Stimulated activated CD4-positive, alpha-beta T cell treated with anti-CD3 and anti-CD28 coated beads, Interleukin-1b, Interleukin-23, amount 100 ng/mL, for 48 hours (primary cell): ENCODE measurements at places on chromosomes 2 and 18.

GRCh38 chr2:23595601-23596251 lies 210.7 kb downstream of the KLHL29 start:
- DNase-seq = no peak

- DNase-seq = no peak
These were observed 871.8 kb downstream of the SLC4A3 start for GRCh38 chr2:220499225-220499624.

- peak; percentile 65 for DNase-seq
These were observed 66.9 kb upstream of the ZNG1B start for GRCh38 chr2:113370478-113371091.

DNA sequence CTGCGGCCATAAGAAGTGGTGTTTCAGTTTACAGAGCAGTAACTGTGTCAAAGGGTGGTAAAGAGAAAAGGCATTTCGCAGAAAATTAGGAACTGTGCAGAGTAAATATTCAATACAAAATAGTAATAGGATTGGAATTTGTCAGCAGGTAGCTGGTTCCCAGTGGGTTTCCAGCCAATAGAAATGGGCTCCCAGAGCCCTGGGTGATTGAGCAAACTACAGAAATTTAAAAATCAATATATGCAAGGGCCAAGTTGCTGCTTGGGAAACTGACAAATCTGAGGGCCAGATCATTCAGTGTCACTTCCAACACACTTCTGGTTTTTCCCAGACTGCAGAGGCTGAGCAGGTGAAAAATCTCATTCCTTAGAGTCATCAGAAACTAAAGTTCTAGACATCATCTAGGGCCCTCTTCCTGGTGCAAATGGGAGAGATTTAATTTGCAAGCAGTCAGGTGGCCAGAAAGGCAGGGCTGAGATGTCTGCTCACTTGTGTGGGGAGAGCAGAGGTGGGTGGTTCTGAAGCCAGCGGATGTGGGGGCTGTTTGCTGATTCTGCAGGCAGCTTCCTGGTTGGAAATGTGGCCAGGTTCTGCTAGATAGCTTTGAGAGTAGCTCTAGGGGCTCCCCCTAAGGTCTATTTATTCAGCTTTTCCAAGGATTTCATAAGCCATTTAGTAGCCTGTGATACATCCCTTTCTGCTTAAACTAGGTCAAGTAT lies 182.4 kb downstream of the NCK2 start:
- DNase-seq = peak; percentile 49

- no peak for DNase-seq
These were observed 479.1 kb downstream of the MBD2 start for GRCh38 chr18:53745224-53745967.

- DNase-seq = no peak
These were observed 9.7 kb upstream of the NT5DC4 start for GRCh38 chr2:112710956-112711750.

DNA sequence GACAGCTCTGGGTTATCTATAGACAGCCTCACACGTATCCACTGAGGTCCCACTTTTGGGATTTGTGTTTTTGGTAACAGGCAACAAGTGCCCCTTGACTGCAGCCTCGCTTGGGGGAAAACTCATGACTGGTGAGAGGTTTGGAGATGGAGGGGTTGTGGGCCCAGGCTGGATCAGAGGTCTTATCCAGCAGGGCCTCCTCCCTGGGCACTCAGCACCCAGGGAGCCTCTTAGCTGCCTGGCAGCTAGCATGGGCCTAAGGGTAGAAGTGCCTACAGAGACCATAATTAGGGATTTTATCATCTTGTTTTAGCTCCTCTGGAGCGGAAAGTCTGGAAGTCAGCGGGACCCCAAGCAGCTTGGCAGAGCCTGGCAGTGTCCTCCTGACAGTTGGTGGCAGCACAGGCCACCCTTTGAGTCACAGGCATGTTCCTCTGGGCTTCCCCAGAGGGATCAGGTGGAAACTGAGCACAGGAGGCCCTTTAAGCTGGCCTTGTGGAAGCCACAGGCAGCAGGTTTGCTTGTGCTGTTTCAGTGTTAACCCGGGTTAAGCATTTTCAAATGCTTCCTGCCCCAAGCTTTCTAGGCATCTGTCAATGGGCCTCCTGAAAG lies 143.1 kb downstream of the KCTD1 start:
- DNase-seq = no peak

- peak; percentile 13 for DNase-seq
These were observed 47.5 kb upstream of the SP3 start for GRCh38 chr2:174012347-174013314.

DNA sequence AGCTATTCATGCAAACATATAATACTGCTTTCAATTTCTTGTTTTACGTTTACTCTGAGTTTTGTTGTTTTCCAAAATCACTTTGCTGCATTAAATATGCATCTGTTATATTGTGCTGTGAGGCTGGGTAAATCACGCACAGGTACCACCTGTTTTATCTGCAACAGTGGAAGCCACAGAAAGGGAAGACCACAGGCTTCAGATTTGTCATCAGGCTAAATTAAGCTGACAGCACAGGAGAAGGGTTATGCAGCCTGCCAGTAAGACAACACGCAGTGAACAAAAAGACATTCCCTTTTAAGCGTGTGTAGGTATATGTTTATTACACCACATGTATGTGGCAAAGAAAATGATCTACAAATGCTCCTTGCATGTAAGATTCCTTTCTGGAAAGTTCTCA lies 38.2 kb downstream of the ZNF516 start:
- no peak for DNase-seq

- no peak for DNase-seq
These were observed 78.5 kb upstream of the L3MBTL4 start for GRCh38 chr18:6493194-6493593.

GRCh38 chr2:126650994-126651393 lies 5.0 kb upstream of the GYPC start:
- DNase-seq = no peak

DNA sequence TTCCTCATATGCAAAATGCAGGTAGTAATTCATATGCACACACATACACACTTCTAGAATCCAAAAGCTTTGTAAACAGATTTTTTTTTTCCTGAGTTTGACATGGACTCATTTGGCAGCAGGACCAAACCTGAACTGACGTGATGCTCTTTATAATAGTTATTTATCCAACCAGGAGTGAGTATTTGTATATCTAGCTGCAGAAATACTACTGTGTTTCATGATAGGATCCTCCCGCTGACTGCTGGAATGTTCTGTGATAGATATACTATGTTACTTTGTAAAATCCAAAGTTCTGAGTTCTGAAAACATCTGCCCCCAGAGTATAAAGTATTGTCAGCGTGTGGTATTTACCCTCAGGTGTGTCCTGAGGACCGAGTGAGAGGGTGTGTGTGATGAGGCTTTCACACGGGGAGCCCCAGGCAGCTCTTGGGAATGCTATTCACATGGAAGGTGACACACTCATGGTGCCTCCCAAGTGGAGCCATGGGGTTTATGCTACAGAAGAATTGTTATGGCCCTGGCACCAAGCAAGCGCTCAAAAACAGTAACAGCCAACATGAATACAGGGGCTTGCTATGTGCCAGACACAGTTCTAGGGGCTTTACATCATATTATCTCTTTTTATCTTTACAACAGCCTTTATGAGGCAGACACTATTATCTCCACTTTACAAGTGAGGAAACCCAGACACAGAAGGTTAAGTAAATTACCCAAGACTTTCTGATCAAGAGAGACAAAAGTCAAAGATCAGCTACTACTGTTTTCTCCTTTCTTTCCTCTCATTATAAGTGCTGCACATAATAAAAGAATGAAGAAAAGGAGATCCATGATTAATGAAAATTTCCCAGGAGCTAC lies 16.7 kb upstream of the TXNDC2 start:
- no peak for DNase-seq

- DNase-seq = no peak
These were observed 204.0 kb upstream of the ID2 start for GRCh38 chr2:8477552-8478470.

GRCh38 chr2:96951125-96951654 lies 35.2 kb downstream of the FAM178B start:
- peak; percentile 72 for DNase-seq

DNA sequence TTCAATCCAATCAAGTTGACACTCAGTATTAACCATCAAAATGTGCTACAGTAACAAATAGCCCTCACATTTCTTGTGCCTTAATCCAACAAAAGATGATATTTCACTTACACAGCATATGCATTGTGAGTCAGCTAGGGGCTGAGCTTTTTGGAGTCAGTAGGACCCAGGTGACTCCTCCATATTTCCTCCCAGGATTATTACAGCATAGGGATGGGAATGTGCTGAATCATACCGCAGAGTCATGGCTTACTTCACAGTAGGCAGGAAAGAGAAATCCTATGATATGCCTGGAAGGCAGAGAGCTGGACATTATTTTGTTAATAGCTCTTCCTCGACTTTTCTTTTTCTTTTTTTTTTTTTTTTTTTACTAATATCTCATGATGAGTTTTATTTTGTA lies 153.3 kb downstream of the TMEM182 start:
- DNase-seq = no peak

GRCh38 chr2:218320704-218321336 lies 28.5 kb upstream of the TMBIM1 start:
- no peak for DNase-seq

DNA sequence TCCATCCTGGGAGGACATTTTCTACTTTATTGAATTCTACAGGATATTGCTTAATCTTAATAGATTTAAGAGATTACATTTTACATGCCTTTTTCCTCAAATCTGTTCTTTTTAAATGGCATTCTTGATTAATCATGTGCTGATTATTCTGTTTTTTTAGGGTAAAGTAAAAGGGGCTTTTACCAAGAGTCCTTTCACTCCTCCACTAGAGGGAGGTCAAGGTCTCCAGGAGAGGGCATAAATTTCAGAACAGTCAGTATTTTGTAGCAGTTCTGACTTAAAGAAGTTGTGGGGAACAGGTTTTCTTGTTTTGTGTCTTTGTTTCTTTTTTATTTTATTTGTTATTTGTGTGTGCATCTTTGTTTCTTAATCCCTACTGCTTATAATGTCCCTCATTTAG lies 25.4 kb downstream of the WDR75 start:
- no peak for DNase-seq

DNA sequence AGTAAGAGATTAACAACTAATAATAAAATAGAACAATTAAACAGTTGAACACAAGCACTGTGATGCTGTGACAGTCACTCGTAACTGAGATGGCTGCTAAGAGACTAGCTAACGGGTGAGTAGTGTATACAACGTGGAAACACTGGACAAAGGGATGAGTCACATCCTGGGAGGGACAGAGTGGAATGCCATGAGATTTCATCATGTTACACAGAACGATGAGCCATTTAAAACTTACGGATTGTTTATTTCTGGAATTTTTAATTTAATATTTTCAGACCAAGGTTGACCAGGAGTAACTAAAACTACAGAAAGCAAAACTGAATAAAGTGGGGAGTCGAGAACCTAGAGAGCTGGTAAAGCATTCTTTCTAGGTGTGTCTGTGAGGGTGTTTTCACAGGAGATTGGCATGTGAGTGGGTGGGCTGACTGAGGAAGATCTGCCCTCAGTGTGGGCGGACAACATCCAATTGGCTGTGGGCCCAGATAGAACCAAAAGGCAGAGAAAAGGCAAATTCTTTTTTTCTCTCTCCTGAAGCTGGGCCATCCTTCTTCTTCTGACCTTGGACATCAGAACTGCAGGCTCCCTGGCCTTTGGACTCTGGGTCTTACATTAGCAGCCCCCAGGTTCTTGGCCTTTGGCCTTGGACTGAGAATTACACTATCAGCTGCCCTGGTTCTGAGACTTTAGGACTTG lies 14.6 kb downstream of the TMSB10 start:
- DNase-seq = peak; percentile 65

DNA sequence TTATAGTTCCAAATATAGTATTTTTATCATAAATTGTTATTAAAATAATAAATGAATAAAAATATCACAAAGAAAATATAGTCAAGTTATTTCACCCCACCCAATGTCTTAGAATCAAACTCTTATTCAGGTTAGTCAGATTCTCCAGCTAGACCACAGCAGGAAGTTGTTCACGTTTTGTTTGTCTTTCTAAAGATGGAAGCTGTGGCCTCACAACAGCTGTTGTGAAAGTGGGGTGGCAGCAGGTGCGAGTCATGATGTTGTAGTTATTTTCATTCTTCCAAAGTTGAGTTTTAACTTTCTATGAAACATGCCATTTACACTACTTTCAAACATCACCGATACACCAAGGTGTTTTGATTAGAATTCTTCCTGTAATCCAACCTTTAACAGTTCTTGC lies 272.9 kb downstream of the SLC8A1 start:
- DNase-seq = peak; percentile 2

- DNase-seq = no peak
These were observed 465.5 kb upstream of the FSHR start for GRCh38 chr2:49619804-49620203.

DNA sequence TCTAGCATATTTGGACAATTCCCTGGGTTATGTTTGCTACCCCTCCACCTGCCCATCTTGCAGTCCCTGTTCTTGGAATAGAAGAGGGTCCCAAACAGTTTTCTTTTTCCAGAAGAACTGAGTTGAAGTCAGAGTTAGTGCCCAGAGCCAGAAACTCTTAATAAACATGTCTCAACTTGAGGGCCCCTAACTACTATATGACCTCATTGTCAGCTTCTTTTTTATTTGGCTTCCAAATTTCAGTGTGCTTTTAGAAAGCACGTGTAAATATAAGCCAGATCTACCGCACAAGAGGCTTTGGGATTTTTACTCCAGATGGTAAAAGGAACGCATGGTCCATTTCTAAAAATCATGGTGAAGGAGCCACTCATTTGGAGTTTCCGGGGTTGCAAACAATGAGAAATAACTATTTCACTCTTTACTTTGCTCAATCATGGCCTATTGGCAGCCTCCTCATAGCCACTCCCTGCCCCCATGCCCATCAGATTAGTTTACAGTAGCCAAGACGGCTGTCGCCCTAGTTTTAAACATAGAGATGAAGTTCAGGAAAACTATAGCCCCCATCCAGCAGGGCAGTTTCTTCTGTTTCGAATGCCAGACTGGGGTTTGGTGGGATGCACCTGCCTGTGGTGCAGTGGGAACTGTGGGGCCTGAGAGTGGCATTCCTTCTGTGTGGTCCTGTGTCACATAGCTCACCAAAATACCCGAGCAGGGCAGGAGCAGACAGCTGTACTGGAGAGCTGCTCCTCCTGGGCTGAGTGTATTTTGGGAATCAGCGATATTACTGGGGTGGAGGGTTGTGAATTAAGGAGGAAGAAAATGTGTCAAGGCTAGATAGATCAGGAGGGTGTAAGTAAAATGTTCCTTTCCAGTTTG lies 1.7 kb downstream of the MAPRE3 start:
- DNase-seq = no peak

GRCh38 chr2:95377216-95378123 lies 25.0 kb upstream of the FAHD2A start:
- no peak for DNase-seq

GRCh38 chr2:164205347-164205746 lies 415.9 kb downstream of the GRB14 start:
- no peak for DNase-seq

GRCh38 chr18:75090336-75090735 lies 118.6 kb downstream of the PTGR3 start:
- no peak for DNase-seq
